ENCODE measurements at places on chromosomes 6 and 20.

GRCh38 chr6:117986396-117986795, 79.3 kb downstream of the SLC35F1 start:
- no peak for DNase-seq

DNA sequence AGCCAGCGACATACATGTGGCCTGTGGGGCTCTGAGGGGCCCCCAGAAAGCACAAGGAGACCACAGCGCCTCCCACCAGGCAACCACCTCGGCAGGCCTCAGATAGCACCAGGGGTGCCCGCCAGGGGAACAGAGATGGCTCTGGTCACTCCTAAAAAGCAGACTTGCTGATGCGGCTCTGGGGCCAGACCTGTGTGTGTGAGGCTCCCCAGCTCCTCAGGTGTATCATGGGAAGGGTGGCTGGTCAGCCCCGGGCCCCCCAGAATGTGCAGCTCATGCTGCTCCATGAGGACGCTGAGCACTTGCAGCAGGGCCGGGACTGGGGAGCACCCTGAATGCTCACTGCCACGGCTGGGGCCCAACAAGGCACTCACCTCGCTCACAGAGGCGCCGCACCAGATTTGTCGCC, 60.2 kb downstream of the PYGB start:
- DNase-seq = no peak

GRCh38 chr20:24392612-24393011, 76.8 kb upstream of the SYNDIG1 start:
- no peak for DNase-seq

DNA sequence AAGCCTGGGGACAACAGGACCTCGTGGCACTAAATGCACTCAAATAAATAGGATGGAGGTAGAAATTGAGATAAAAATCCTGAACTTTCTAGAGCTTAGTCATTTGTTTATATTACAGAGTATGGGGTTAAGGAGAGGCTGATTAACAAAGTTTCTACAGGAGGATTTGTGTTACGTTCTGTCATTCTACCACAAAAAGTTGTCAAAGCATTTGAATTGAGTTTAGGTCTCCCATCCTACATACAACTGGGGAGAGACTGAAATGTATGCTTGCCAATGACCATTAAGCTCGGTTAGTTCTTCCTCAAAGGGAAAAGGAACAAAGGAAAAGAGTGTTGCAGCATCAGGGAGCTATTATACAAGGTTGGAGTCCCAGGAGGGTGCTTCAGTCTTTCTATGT, 597.9 kb downstream of the COL12A1 start:
- no peak for DNase-seq

- DNase-seq = no peak
Observed at GRCh38 chr6:76166874-76167273, 94.4 kb upstream of the IMPG1 start.

- no peak for DNase-seq
Observed at GRCh38 chr6:151374036-151374683, 17.2 kb downstream of the ZBTB2 start.

- DNase-seq = no peak
Observed at GRCh38 chr6:109118871-109119354, 23.6 kb downstream of the CEP57L1 start.

GRCh38 chr6:3844097-3844463, 5.1 kb upstream of the FAM50B start:
- DNase-seq = no peak

DNA sequence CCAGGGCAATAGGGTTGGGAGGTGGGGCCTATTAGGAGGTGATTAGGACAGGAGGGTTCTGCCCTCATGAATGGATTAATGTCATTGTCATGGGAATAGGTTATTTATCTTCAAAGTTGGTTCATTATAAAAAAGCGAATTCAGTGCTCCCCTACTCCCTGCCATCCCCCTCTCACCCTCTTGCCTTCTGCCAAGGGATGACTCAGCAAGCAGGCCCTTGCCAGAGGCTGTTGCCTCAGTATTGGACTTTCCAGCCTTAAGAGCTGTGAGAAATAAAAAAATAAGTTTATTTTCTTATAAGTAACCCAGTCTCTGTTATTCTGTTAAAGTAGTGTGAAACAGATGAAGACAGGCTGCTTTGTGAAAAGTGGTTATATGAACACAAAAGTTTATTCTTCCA, 381.1 kb upstream of the ZFP64 start:
- DNase-seq = no peak

DNA sequence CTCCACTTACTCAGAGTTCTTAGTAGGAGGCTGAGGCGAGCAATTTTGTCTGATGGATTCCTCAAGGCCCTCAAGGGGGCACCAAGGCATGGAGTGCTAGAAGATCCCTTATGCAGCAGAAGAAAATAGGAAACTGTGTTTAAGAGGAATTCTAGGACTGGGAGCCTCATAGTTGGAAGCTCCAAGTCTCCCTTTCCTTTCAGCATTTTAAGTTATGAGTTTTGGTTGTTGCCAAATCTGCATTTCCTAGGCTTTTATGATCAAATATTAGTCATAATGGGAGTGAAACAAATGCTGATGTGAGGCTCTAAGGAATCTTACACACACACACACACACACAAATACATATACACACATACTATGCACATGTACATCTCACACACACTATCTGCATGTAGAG, 714.0 kb downstream of the UTRN start:
- DNase-seq = no peak

GRCh38 chr6:11714798-11715285, 63.8 kb downstream of the ADTRP start:
- DNase-seq = no peak

DNA sequence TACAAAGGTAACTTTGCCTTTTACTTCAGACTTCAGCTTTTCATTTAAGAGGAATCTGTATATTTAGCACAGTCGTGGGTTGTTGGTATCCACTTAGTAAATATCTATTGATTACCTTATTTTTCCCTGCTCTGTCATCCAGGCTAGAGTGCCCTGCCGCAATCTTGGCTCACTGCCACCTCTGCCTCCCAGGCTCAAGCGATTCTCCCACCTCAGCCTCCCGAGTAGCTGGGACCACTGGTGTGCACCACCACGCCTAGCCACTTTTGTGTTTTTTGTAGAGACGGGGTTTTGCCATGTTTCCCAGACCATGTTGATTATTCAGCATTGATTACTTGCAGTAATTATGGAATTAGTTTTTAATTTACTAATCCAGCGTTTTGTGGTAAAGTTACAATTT, 41.3 kb downstream of the MACROD2 start:
- DNase-seq = no peak

DNA sequence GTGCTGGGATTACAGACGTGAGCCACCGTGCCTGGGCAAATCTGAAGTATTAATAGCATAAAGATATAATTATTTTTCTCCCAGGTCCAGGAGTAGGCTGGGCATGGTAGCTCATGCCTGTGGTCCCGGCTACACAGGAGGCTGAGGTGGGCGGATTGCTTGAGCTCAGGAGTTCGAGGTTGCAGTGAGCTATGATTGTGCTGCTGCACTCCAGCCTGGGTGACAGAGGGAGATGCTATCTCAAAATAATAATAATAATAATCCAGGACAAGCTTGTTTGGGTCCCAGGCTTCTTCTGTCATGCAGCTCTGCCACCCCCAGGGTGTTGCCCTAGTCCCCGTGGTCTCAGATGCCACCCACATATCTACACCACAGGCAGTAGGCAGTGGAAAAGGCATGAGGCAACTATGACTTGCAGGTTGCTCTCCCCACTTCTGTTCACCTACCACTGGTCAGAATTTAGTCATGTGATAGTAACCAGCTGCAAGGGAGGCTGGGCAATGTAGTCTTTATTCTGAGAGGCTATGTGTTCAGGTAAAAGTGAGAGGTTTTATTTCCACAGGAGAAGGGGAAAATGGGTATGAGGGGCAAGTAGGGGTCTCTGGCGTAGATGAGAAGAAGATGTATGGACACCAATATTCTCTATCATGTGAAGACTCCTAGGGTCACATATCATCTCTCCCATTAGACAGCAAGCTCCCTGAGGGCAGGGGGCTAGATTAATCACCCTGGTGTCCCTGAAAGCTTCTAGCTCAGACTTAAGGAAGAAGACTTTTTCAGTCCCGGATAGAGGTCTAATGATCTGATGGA, 25.7 kb downstream of the TCF15 start:
- DNase-seq = no peak

DNA sequence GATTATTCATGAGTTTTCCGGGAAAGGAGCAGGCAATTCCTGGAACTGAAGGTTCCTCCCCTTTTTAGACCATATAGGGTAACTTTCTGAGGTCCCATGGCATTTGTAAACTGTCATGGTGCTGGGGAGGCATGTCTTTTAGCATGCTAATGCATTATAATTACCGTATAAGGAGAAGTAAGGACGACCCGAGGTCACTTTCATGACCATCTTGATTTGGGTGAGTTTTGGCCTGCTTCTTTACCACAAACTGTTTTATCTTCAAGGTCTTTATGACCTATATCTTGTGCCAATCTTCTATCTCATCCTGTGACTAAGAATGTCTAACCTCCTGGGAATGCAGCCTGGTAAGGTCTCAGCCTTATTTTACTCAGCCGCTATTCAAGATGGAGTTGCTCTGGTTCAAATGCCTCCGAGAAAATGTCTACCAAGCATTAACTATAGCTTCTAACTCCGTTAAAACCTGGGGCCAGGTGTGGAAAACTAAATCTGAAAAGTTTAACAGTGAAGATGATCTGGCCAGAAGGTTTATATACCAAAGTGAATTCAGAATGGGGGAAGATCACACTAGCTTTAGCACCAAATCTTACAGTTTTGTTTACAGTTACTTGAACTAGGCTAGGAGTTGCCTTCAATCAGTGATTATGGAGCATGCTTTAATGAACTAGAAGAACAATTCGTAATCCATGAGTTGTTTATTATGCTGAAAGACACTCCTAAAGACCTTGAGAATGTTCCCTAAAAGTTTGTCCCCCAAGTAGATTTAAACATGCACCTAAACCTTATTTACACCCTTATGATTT, 80.0 kb upstream of the TOP1 start:
- no peak for DNase-seq

GRCh38 chr6:155765275-155766194, 309.9 kb upstream of the NOX3 start:
- no peak for DNase-seq

DNA sequence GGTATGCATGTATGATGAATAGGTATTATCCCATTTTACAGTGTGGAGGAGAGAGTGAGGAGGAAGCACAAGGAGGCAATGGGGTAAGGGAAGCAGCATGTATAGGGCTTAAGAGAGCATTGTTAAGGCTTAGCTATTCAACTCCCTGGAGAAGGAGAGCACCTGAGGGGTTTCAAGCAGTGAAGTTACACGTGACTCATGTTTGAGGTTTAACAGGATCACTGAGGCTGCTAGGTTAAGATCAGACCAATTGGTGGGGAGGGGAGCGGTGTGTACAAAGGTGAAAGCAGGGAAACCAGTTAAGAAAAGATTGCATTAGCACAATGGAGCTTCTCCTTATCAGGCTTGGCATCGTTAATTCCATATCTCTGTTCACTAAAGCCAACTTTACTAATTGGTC, 64.4 kb upstream of the NHSL1 start:
- no peak for DNase-seq

DNA sequence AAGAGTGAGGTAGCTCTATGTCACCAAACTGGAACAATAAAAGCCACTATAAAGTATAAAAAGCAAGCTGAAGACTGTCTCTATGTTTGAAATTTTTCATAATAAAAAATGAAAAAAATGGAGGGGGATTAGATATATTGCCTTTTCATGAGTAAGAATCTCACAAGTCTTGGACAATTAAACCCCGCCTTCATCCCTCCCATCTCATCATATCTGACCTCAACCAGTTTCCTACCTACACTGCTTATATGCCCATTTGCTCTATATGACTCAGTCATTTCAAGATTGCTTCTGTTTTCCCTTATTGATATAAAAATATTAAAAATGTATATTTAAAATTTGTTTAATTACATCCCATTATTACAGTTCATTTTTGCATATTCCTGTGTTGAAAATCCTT, 2.9 kb upstream of the TRIM39 start:
- DNase-seq = no peak

- DNase-seq = no peak
Observed at GRCh38 chr6:12572896-12573827, 143.4 kb upstream of the PHACTR1 start.

DNA sequence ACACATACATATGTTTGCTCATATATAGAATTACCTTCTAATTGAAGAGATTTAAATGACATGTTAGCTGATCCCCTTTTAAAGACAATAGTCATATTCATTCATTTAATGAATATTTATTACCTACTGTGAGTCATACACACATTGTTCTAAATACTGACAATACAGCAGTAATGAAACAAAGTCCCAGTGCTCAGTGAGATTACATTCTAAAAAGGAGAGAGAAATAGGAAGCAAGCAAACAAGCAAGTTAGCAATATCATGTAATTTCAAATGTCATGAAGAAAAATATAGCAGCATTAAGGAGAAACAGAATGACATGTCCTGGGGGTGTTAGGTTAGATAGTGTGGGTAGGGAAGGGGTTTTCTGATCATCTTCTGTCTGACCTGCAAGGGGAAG, 136.3 kb downstream of the ADGRB3 start:
- DNase-seq = no peak

GRCh38 chr20:58485393-58485792, 29.8 kb downstream of the APCDD1L start:
- no peak for DNase-seq

DNA sequence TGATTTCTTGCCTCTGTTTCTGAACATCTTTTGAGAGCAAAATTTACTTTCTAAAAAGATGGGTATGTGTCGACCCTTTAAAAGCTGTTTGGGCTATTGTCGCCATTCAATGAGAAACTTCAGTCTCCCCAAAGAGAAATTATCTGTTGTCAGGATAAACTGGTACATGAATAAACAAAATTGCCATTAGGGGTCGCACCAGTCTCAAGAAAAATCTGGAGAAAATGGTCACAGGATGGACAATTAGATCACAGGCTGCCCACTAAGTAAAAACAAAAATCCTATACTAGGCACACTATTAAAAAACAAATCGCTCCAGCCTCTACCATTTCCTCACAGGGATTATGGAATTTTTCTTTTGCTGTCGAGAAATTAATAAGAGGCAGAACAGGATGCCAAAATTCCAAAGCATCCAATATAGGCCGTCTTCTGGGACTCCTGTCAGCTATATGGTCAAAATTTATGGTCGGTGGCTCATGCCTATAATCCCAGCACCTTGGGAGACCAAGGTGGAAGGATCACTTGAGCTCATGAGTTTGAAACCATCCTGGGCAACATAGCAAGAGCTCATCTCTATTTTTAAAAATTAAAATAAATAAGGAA, 5.5 kb upstream of the HLA-E start:
- no peak for DNase-seq

All from femur (tissue), 1 donor.